ENCODE measurements at places on chromosomes 11 and 22.

DNA sequence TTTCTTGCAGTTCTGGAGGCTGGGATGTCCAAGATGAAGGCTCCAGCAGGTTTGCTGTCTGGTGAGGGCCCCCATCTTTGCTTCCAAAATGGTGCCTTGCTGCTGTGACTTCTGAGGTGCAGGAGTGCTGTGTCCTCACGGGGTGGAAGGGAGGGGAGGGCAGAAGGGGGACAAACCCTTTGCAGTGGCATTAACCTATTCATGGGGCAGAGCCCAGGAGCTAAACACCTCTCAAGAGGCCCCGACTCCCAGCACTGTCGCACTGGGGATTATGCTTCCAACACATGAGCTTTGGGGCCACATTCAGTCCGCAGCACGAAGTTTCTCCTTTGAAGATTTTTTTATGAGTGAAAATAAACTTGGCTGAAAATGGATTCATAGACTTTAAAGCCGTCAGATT lies 25.5 kb upstream of the OSBPL5 start:
- DNase-seq: no peak

- no peak for DNase-seq
Measured at GRCh38 chr11:68812526-68812925, 29.2 kb downstream of the CPT1A start.

GRCh38 chr11:13277768-13278608 lies at the start of gene BMAL1:
Gene BMAL1 (plus strand): TSS chr11:13277790. CDS start chr11:13354309, 76,519 bp downstream.
- DNase-seq: peak; percentile 42

- no peak for DNase-seq
Measured at GRCh38 chr11:17691976-17692375, 27.4 kb upstream of the MYOD1 start.

DNA sequence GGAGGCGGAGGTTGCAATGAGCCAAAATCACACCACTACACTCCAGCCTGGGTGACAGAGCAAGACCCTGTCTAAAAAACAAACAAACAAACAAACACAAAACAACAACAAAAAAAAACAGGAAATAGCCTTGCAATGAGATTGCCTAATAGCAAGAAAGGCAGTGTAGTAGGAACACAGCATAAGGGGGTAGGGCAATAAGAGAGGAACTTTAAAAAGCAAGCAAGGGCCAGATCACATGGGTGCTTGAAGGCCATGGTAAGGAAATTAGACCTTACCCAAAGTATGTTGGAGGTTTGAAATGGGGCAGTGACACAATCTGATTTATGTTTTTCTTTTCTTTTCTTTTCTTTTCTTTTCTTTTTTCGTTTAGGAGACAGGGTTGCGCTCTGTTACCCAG lies 34.7 kb upstream of the NRIP3 start:
- no peak for DNase-seq

GRCh38 chr11:22491555-22492225 lies 133.9 kb downstream of the FANCF start:
- no peak for DNase-seq

DNA sequence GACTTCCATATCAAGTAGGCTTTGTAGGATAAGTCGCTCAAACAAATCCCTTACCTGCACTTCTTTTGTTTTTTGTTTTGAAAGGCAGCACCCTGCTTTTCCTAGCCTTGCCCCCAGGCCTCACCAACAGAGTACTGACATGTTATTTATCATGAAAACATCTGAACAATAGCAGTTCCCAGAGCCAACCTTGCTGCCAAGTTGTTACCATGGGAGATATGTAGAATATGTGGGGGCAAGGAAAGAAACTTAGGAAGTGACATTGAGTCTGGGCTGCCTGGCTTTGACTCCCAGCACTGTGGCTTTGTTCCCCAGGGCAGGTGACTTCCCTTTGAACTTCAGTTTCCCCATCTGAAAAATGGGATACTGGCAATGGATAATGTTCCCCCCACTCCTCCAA lies 53.4 kb upstream of the CRYBB3 start:
- no peak for DNase-seq

GRCh38 chr11:85752201-85752889 lies 58.6 kb downstream of the SYTL2 start:
- no peak for DNase-seq

- DNase-seq: no peak
Measured at GRCh38 chr11:765025-765801, 12.1 kb downstream of the GATD1 start.

- no peak for DNase-seq
Measured at GRCh38 chr22:44618400-44618799, 83.6 kb upstream of the PRR5 start.

DNA sequence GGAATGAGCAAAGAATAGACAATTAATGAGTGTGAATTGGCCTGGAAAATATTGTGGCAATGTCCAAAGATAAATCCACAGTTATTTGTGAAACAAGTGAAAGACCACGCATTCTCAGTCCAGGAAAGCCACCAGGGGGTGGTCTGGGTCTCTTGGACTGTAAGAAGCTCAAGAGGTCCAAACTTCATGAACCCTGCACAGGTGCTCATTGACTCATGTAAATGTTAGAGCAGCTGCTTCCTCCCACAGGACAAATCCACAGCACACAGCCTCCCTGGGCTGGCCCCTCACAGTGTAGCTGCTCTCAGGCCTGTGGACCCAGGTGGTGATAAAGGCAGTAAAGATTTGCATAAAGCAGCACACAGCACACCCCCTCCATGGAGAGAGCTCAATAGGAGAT lies 114.0 kb downstream of the ZNF280B start:
- DNase-seq: no peak

DNA sequence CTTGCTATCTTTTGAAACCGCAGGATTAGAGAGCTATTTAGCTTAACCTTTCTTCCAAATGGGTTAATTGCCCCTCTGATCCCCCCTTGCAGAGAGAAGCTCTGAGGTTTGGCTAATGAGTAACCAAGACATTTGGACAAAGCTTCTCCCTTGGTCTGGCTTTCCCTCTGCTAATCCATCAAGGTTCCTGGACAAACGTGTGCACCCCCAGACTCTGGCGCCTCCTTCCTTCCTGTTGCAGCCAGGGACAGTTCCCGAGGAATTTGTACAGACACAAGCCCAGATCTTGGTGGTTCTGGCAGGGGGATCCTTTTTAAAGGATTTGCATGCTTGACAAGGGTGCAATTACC lies 1.6 kb downstream of the KIAA1671 start:
- no peak for DNase-seq

DNA sequence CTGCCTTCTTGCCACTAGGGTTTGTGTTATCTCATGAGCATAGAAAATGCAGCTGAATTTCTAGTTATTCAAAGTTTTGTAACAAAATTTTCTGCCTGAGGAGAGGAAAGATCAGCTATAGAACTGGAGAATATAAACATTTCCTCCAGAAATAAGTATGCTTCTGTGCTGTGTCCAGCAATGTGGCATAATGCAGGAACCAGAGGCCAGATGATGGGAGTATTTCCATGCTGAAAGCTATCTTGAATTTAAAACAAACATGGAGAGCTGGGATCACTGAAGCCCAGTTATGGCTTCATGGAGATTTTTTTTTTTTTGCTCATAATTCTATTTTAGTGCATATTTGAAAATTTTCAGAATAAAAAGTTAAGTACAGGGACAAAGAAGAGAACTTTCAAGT lies 608.2 kb downstream of the SOX6 start:
- DNase-seq: no peak

DNA sequence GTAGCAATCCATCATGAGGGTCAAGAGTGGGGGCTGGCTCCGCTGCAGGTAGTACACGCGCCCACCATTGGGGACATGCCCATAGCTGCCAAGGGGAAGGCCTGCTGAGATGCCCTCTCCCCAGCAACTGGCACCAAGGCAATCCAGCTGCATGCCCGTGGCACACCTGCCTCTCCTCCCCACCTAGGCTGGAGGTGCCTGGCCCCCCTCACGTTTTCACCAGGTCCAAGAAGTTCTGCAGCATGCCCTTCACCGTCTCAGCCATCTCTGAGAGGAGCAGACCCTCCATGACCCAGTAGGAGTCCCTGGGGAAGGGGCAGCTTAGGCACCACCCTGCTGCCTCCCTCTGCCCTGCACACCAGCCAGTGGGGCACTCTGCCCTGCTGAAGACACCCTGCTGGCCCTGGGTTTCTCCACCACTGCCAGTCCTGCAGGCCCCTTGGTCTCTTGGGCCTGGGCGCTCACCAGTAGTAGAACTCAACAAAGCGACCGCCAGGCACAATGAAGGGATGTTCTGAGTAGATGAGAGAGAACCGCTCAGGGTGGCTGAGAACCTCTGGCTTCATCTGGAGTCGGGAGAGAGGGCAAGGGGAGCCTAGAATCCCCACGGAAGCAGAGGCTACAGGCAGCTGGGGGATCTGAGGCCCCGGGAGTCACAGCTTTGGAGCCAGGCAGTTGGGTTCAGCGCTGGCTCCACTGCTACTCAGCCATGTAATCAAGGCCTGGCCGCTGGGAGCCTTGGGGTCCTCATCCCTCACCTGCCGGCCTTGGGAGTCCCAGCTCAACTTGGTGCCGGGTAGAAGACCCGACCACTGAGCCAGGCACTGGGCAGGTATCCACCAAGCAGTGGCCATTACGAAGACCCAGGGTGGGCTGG lies 17.8 kb downstream of the TREH start:
- DNase-seq: no peak

- no peak for DNase-seq
Measured at GRCh38 chr22:47592791-47593190, 830.3 kb downstream of the TBC1D22A start.

GRCh38 chr11:1748636-1749394 lies 1.6 kb downstream of the IFITM10 start:
- no peak for DNase-seq

GRCh38 chr11:133153031-133153430 lies 379.3 kb downstream of the OPCML start:
- DNase-seq: no peak

DNA sequence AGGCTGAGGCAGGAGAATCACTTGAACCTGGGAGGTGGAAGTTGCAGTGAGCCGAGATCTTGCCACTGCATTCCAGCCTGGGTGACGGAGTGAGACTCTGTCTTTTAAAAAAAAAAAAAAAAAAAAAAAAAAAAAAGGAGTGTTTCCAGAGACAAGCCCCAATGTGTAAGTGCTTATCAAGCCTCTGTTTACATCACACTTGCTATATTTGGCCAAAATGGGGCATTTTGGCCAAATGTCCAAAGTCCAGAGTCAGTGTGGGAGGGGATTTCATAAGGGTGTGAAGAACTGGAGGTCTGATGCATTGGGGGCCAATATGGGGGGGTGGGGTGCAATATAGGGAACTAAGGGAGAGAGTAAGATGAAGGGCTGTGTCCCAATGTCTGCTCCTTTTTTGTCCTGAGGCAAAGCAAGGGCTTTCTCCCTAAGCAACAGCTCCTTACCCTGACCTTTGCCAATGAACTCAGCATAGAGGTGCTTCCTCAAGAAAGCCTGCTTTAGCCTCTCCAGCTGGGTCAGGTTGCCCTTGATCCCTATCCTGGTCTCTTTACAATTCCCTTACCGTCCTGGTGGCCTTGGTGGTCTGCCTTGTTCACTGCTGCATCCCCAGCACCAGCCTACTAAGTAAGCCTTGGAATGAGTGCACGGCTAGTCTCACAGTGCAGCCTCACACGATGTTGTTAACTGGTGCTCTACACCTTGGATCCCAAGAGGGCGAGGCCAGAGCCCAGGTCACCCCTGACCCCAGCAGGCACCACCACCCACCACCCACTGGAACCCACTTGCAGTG lies 14.1 kb upstream of the BCR start:
- no peak for DNase-seq

- DNase-seq: no peak
Measured at GRCh38 chr11:18540207-18541009, 13.7 kb upstream of the TSG101 start.

DNA sequence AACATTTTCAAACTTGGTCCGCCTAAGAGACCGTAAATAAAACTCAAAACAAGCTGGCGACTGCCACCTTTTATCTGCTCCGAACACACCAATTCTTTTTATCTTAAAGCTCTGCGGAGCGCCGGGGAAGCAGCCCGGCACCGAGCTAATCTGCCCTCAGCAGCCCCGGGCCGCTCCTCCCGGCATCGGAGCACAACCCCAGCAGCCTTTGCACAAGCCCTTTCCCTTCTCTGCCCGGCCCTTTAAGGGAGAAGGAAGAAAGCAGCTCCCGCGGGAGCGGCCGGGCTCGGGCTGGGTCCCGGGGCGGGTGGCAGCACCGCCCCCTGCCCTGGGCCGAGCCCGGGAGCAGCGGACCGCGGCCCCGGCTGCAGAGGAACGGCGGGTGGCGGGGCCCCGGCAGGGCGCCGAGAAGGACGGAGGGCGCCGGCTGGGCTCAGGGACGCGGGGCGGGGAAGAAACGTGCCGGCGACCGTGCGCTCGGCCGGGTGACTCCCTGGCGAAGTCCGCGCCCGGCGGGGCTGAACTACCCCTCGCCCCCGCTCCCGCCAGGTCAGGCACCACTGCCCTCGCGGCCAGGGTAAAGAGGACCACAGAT lies 133.6 kb upstream of the C11orf58 start:
- DNase-seq: no peak

- DNase-seq: no peak
Measured at GRCh38 chr11:117986981-117987574, 884 bp downstream of the IL10RA start.

DNA sequence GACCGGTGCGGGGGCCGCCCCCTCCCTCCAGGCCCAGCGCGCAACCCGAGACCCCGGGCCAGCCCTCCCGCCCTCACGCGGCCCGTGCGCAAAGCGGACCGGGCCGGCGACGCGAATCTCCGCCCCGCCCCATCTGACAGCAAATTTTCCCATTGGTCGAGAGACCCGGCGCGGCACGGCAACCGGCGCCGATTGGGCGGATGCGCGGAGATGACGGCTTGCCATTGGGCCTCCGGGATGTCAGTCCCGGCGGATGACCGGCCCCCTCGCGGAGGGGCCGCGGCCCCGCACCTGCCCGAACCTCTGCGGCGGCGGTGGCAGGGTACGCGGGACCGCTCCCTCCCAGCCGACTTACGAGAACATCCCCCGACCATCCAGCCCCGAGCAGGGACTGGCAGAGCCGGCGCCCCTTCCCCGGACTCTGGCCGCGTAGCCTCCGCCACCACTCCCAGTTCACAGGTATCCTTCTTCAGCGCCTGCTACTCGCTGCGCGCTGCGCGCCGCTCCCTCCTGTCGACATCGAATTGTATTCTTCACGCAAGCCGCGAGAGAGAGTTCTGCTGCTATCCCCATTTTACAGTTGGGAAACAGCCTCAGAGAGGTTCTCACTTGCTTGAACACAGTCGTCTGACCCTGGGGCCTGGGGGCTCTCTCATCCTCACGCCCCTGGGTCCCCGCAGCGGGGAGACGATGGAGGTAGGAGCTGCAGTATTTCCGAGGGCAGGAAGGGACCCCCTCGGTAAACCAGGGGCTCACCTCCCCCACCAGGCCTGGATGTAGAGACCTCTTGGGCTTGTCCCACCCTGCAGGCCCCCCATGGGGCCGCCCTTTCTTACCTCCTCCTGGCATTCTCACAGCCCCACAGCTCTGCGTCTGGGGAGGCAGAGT lies at the start of gene ARVCF:
Gene ARVCF, minus strand, starts transcription at position 90 of the 888 bp plus-strand sequence. CDS start 26,029 bp downstream, outside the sequence.
- peak; percentile 72 for DNase-seq

- no peak for DNase-seq
Measured at GRCh38 chr11:25758145-25758661, 573.7 kb upstream of the ANO3 start.
